WERI-Rb-1 (cell line): ENCODE measurements at places on chromosomes 3 and 15.

DNA sequence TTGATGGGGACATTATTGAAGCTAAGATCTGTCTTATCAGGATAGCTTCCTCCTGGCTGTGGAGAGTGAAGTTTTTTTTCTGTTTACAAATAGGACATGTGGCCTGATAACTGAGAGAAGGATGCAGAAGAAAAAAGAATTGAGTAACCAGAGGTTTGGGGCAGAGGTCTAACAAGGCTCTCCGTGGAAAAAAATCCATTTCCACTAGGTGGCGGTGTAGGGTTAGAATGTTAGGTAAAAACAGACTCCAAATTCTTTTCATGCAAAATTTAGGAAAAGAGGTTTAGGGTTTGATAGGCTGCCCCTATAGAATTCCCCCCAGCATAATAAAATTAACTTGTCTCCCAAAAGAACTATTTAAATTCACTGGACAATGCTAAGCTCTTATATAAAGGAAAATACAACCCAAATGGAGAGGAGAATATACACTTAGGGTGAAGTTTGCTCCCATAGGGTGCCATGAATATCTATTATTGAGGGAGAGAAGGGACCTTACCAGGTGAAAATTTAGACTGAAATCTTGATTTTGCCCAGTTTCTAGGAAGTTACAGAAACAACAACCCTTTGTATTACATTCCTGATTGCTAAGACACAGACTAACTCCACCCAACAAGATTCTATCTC lies 1560.4 kb downstream of the OTOL1 start:
- DNase-seq, result peak; percentile 43

GRCh38 chr3:40078590-40078989 lies 230.9 kb upstream of the EIF1B start:
- DNase-seq, result no peak

- no peak for DNase-seq
Observed at GRCh38 chr15:78193731-78194567, 40.4 kb downstream of the ACSBG1 start.

- no peak for DNase-seq
Observed at GRCh38 chr3:124363476-124363875, 366.8 kb upstream of the UMPS start.

GRCh38 chr15:80803580-80804525 lies 24.7 kb downstream of the CEMIP start:
- DNase-seq, result no peak

GRCh38 chr3:194481525-194482195 lies 5.1 kb downstream of the ATP13A3 start:
- DNase-seq, result no peak

- DNase-seq, result no peak
Observed at GRCh38 chr15:36769098-36769497, 189.7 kb downstream of the CDIN1 start.

DNA sequence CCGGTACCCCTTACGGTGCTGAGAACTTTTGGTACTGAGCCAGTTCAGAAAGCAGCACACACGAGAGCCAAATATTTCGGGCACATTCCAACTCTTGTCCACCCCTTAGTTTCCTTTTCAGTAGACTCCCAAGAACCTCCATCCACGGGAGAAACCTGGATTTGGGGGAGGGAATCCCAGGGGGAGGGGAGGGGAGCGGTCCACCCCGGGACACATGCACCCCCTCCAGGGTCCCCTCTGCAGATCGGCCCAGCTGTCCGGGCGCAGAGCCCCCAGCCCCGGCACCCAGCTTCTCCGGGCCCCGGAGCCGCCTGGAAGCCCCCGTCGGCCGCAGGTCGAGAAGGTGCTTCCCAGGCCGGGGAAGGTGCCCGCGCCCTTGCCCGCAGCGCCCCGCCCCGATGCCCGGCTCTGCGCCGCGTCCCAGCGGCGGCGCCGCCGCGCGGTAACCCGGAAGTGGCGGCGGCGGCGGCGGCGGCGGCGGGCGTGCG lies 455 bp upstream of the ABHD17C start:
- no peak for DNase-seq

GRCh38 chr3:178964551-178964950 lies 107.1 kb downstream of the ZMAT3 start:
- peak; percentile 60 for DNase-seq

DNA sequence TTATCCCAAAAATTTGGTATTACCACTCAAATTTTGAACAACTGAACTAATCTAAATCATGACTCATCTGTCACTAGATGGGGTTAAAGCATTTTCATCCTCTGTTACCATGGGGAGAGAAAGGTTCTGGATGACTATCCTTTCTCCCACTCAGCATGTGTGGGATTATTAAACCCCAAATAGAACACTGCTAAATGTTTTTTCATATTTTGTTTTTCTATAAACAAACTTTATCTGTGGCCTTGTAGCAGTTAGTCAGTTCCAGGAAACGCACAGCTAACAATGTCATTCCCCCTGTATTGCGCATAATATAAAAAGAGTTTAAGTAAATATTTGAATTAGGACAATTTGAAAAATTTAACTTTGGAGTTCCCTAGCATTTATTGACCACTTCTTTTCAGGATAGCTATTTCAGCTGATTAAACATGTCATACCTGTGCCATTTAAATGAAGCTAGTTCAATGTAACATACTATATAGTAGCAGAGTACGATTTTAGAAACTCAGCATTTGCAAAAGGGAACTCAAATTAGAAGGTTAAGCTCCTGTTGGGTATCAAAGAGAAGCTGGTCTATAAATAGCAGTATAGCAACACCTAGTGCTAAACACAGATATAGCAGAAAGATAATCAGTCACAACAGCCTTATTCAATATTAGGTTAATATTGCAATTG lies 9.2 kb upstream of the TMEM212 start:
- no peak for DNase-seq

- no peak for DNase-seq
Observed at GRCh38 chr15:65812467-65812866, 20.4 kb upstream of the DENND4A start.

- no peak for DNase-seq
Observed at GRCh38 chr3:57726397-57726796, 29.7 kb upstream of the SLMAP start.

GRCh38 chr3:126036056-126036549 lies 47.8 kb downstream of the SLC41A3 start:
- no peak for DNase-seq

GRCh38 chr15:85474700-85475316 lies 94.4 kb downstream of the AKAP13 start:
- DNase-seq, result no peak

- no peak for DNase-seq
Observed at GRCh38 chr3:172991424-172991996, 149.5 kb downstream of the SPATA16 start.

DNA sequence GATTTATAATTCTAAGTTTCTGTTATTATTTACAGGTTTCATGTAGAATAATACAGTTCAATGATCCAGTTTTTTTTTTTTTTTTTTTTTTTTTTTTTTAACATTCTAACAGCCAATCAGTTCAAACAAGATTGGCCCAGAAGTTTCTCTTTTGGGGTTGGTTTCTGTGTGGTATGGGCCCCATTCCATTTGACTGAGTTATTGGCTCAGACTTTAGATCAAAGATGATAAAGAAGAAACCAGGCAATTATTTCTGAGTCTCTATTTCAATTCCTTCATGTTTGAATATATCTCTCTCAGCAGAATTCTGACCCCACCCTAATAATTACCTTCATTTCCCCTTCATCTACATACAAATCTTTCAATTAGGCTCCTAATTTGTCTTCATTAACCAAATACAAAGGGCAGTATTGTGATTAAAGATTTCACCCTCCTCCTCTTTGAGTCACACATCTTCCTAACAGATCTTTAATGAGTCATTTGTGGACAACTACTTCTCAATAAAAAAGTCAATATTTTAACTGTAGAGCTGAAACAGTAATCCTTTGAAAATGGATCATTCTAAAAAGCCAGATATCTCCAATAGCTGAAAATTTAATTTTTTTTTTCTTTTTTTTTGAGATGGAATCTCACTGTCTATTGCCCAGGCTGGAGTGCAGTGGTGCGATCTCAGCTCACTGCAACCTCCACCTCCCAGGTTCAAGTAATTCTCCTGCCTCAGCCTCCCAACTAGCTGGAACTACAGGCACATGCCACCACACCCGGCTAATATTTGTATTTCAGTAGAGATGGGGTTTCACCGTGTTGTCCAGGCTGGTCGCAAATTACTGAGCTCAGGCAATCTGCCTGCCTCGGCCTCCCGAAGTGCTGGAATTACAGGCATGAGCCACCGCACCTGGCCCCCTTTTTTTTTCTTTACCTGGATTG lies 878.8 kb downstream of the NAALADL2 start:
- no peak for DNase-seq

- DNase-seq, result no peak
Observed at GRCh38 chr3:152760024-152760563, 74.8 kb upstream of the P2RY1 start.

DNA sequence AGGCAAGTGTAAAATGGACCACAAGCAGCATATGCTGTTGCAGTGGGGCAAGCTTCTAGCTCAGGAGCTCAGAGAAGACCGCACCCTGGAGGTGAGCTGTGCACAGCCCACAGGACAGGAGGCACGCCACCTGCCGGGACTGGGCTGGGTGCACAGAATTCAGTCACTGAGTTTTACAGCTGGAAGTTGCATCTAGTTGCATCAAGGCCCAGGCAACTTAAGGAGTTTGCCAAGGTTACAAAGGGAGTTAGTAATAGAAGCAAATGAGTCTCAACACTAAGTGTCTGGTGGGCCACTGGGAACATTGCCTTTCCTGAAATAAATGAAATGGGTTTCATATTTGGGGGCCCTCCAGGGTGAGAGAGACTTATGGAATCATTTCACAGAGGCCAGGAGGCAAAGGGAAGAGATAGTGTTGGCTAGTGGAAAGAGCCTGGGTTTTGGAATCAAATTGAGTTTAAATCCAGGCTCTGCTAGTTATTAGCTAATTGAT lies 36.0 kb upstream of the TIMP4 start:
- DNase-seq, result peak; percentile 20

DNA sequence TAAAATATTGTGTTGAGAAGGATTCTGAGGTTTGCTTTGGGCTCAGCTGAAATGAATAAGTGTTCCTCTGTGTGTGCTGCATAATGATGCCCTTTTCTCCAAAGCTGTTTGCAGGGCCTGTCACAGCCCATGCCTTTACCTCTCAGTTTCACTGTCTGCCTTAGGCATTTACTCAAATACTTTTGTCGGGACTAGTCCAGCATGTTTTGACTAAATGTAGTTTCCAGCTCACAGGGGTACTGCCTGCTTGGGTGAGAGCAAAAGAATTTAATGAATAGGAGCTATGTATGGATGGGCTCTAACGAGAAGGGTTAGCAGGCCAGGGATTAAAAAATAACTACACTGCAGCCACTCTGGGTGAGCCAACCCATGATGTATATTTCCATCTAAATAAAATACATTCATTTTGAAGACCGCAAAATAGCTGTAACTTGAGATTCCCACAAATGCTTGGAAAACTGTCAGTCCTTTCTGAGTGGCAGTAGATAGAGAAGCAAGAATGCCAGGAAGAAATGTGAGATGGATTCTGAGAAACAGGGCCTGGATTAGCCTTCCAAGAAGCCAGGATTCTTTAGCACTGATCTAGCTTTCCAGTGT lies 549.2 kb upstream of the TBL1XR1 start:
- DNase-seq, result no peak

DNA sequence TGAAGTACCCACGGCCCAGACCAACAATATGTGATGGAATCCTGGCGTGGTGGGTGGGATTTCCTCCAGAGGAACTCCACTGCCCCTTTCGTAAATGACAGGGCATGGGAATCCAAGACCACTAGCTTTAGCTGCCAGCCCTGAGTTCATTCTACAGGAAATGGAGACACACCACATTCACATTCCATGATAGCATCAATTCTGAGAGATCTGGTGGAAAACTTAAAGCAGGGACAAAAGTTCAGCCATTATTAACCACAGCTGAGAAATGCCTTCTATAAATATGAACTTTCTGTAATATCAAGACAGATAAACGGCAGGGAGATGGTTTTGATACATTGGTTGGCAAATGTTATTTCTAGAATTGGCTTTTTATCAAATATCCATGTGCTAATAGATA lies 98.2 kb downstream of the FBN1 start:
- DNase-seq, result no peak
